EH (cell line): ENCODE measurements at places on chromosomes 3 and 15.

DNA sequence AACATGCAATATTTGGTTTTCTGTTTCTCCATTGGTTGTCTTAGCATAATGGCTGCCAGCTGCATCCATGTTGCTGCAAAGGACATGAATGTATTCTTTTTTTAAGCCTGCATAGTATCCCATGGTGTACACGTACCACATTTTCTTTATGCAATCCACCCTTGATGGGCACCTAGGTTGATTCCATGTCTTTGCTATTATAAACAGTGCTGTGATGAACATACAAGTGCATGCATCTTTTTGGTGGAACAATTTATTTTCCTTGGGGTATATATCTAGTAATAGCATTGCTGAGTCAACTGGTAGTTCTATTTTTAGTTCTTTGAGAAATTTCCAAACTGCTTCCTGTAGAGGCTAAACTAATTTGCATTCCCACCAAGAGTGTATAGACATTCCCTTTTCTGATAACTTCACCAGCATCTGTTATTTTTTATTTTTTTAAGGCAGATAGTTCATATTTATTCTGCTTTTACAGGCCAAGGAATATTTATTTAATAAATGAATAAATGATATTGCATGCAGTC, 62.4 kb upstream of the NPHP3 start:
- DNase-seq, result peak; percentile 65

GRCh38 chr3:191499307-191500080, 38.5 kb downstream of the PYDC2 start:
- peak; percentile 57 for DNase-seq

- DNase-seq, result no peak
These were observed 12.1 kb downstream of the VEPH1 start for GRCh38 chr3:157491136-157491535.

DNA sequence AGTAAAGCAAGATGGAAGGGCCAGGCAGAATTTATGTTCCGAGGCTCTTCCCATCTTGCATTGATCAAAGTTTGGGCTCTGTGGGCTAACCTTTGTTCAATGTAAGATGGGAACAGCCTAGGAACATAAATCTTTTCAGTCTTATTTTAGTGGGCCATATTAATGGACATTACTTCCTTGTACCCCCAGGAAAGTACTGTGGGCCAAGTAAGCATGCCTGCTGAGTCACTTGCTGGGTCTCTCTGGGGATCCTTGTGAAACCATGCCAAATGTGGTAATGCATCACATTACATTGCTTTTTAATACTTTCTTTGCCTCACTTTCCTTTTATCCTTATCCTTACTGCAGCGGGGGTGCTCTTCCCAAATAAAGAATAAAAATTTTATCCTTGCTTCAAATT, 349.5 kb upstream of the POU1F1 start:
- no peak for DNase-seq

GRCh38 chr3:106231086-106231485, 362.3 kb upstream of the CBLB start:
- no peak for DNase-seq

DNA sequence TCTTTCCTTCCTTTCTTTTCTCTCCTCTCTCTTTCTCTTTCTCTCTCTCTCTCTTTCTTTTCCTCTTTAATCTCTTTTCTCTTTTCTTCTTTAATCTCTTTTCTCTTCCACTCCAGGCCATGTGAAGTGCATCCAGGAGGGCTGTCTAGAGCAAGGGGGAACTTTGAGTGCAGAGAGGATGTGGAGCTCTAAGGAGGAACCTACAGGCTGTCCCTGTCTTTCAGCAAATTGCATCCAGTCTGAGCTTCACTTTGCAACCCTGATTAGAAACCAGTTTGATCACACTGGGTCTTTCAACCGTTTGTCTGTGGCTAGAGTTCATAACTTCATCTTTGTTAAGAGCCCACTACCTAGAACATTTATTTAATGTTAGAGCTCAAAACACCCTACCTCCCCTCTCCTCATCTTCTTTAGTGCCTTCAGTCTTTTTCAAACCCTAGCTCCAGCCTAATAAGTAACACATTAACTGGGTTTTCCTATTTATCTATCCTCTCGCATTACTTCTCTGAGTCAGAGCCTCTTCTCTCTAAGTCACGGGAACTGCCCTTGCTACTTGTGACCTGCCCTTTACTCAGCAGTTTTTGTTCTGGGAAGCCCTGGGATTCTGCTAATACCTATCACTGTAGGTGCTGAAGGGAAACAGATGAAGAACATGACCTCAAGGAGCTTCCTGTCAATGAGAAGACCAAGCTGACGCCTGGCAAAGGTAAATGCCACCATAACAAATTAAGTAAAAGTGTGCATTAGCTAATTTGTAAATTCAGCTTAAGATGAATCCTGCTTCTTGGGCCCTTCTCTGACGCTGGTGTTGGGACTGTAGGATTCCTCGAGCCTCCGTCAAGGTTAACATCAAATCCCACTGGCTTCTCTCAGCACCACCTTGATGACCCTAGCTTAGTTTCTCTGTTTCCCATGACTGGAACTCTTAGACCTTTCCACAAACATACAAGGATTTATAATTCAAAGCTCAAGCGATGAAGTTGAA, at the start of gene GCNT3:
Gene GCNT3, plus strand, starts transcription at position 508 of the 985 bp plus-strand sequence. CDS start 6,456 bp downstream, outside the sequence.
- DNase-seq, result peak; percentile 8

GRCh38 chr3:103170651-103171050, 735.8 kb downstream of the ZPLD1 start:
- no peak for DNase-seq

DNA sequence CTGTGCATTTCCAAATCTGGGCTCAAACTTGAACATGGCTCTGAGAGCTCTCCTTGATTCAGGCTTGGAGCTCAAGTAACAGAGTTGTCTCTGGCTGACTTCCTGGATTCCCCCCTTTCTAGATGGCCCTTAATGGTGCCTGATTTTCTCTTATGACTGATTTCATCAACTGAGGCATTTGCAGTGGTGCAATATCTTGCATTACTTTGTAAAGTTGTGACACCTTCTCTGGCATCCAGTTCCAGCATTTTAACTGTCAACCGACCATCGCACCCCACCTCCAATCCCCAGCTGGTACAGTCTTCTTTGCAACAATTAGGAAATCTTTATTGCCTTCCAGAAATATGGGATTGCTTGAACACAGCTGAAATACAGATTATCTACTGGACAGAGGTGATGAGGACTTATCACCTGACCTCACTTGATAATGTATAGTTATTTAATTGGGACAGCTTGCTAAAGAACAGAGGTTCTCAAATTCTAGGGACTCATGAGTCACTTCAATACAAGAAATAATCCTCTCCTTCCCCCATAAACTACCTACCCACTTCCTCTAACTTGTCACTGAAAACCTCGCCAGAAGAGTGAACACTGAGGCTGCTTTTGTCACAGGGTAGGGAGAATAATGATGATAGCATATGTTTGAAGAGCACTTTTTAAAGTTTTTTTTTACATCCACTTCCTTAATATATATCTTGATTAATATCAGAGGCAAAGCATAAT, 41.8 kb downstream of the FILIP1L start:
- DNase-seq, result peak; percentile 41
